ENCODE measurements at places on chromosomes 3 and 15. TPM values are rescaled to one million over a fixed set of nuclear protein-coding genes. Genes with fewer than 3 reads are reported as not detected.

CLEC3B gene
- not detected for total RNA-seq

LRTM1 gene
- total RNA-seq, result not detected

FEZF2 gene
- total RNA-seq, result not detected

STRA6 gene
- not detected for total RNA-seq

FOXB1 gene
- total RNA-seq, result not detected

GRCh38 chr3:141561426-141562034, 74.7 kb downstream of the RASA2 start:
- peak; percentile 56 for DNase-seq

- no peak for DNase-seq
Observed at GRCh38 chr3:153311541-153311940, 149.5 kb downstream of the RAP2B start.

Data from HT1080 (cell line).